ENCODE measurements at places on chromosomes 11 and 22.

GRCh38 chr11:97962758-97963157, 1058.0 kb upstream of the CNTN5 start:
- DNase-seq = no peak

DNA sequence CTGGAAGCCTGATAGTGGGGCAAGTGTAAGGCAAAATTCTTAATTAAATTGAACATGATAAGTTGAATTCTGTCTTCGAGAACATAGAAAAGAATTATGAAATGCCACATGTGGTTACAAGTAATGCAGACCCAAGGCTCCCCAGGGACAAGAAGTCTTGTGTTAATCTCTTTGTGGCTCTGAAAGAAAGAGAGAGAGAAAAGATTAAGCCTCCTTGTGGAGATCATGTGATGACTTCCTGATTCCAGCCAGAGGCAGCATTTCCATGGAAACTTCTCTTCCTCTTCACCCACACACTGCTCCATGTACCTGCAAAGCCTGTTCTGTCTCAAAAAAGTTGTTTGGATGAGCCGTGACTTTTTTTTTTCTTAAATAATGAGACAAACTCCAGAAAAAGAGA, 1.9 kb upstream of the TYR start:
- DNase-seq = no peak

DNA sequence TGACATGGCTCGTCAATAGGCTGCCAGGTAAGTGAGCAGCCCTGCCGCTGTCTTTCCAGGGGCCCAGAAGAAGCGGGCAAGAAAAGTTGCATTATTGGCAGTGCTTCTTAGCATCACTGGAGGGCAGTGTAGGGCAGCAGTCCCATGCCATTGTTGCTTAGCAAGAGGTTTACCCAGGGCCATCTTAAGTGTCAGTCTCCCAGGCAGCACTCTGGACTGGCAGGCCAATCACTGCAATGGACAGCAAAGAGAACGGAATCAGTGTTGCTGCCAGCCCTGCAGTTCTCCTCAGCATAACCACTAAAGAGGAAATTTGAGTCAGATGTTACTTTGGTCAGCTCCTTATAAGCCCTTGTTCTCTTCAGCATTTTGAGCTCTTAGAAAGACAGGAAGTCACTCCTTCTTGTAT, 13.4 kb upstream of the GRK2 start:
- DNase-seq = no peak

GRCh38 chr22:48826546-48826945, 1001.1 kb downstream of the BRD1 start:
- no peak for DNase-seq

DNA sequence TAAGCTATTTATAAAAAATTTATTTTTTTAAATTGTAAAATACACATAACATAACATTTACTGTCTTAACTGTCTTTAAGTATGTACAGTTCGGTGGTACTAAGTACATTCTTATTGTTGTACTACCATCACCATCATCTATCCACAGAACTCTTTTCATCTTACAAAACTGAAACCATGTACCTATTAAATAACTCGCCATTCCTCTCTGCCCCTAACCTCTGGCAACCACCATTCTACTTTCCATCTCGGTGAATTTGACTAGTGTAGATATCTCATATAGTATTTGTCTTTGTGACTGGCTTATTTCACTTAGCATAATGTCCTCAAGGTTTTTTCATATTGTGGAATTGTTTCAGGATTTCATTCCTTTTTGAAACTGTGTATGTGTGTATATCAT, 22.6 kb downstream of the USP47 start:
- DNase-seq = no peak

DNA sequence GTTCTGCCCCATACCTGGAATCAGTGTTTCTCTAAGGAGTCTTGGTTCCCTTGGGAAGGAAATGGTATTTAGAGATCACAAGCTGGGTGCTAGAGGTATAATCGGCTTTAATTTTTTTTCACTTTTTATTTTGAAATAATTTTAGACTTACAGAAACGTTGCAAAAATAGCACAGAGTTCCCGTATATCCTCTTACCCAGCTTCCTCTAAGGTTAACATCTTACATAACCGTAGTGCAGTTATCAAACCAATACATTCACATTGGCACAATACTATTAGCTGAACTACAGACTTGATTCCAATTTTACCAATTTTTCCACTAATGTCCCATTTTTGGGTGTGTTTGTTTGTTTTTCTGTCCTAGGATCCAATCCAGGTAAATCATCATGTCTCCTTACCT, 63.8 kb downstream of the RBX1 start:
- no peak for DNase-seq
